ENCODE measurements at places on chromosomes 7 and 10.
A peak's percentile ranks its signal among the peaks of the same experiment; 100 is the strongest.

- DNase-seq, result no peak
Observed at GRCh38 chr7:111255576-111255975, 164.6 kb downstream of the LRRN3 start.

DNA sequence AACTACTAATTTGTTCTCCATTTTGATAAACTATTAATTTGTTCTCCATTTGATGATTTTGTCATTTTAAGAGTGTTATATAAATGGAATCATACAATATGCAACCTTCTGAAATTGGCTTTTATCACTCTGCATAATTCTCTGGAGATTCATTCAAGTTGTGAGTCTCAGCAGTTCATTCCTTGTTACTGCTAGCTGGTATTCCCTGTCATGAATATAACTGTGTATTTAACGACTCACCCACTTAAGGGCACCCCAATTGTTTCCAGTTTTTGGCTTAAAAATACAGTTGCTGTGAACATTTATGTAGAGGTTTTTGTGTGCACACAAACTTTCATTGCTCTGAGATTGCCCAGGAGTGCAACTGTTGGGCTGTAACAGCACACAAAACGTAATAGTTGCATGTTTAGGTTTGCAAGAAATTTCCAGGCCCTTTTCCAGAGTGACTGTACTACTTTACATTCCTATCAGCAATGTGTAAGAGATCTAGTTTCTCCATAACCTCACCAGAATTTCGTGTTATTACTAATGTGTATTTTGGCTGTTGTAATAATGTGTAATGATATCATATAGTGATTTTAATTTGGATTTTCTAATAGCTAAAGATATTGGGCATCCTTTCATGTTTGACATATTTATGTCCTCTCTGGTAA lies 153.2 kb upstream of the ADCY1 start:
- DNase-seq, result peak; percentile 82

DNA sequence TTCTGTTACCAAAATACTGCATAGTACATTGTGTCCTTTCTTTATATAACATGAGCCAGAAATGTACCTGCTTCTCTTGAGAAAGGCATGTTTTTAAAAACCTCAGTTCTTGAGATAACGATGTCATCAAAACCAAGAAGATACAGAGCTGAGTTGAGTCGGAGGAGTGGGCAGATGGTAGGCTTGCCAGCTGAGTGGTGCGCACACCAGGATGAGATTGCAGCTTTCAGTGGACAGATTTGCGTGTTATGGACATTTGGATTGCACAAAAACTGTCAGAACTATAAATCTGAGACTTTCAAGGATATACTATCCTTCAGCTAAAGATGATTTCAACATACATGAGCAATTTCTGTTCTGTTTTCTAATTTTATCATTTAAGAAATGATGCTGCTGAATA lies 25.0 kb downstream of the PRKAR2B start:
- no peak for DNase-seq

GRCh38 chr7:91657483-91658071 lies 222.9 kb downstream of the MTERF1 start:
- DNase-seq, result peak; percentile 97

Data from fibroblast of skin of right biceps (primary cell).